Fibroblast of mammary gland (primary cell): ENCODE measurements at places on chromosomes 7 and 10.

GRCh38 chr7:102832674-102833073 lies 80.1 kb upstream of the LRRC17 start:
- no peak for DNase-seq

DNA sequence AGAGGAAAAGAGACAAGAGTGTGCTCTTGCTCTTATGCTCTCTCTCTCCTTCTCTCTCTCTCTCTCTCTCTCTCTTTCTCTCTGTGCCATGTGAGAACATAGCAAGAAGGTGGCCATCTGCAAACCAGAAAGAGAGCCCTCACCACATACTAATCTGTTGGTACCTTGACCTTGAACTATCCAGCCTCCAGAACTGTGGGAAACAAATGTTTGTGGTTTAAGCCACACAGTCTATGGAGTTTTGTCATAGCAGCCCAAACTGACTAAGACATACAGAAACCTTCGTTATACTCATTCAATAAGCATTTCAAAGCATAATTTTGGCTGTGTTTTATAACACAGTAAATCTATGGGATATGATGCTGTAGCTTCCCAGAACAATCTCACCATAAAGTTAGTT lies 56.4 kb upstream of the PLPP4 start:
- DNase-seq = peak; percentile 16

- no peak for DNase-seq
These were observed 14.4 kb downstream of the MRPL32 start for GRCh38 chr7:42946627-42946950.

DNA sequence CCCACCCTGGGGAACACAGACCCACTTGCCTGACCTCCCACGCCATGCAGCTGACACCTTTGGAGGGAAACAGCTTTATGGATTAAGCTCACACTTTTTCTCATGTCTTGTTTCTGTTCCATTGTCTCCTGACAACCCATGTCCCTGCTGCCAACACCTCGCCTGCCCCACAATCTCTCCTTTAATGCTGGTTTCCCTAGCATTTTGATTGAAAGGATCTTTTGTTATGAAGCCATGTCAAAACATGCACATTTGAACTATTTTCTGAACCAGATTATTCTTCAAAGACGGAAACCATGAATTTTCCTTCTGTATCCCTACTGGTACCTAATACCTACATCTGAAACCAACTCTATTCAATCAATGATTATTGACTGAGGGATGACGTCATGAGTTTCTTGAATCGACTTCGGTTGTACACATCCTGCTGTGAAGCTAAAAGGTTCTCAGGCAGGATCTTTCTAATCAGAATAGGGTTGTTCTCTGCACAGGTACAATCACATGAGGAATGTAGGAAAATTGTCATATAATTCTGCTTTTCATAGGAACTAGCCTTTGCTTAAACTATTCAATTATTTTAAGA lies 106.2 kb upstream of the NEBL start:
- DNase-seq = no peak

DNA sequence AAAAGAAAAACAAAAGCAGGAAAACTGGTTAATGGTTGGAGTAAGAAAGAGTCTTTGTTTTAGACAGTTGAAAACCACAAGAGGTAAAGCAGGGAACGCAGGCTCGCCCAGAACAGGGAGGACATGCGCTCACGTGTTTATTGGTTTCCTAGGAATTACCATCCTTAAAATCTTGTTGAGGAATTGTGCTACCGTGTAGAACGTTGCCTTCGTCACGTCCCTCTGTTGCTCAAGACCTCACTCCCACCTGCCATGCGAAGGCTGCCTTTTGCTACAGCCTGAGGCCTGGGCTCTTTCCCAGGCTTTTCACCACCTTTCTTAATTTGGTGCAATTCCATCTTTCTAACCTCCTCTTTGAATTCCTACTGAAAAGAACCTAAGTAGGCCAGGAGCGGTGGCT lies 61.6 kb upstream of the CAMK1D start:
- DNase-seq = no peak

DNA sequence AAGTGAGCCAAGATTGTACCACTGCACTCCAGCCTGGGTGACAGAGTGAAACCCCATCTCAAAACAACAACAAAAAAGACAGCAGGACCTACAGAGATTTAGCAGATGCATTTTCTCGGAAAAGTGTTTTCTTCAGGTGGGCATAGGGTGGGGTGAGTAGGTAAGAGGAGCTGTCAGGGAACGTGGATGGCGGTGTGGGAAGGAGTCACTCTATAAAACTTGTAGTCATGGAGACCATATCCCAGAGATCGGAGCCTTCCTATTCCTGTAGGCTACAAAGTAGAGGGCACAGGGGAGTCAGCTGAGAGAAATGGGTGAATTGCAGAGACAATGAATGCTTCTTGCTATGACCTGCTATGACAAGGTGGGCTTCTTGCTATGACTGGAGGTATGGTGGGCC lies 283.0 kb upstream of the FOXK1 start:
- DNase-seq = no peak

DNA sequence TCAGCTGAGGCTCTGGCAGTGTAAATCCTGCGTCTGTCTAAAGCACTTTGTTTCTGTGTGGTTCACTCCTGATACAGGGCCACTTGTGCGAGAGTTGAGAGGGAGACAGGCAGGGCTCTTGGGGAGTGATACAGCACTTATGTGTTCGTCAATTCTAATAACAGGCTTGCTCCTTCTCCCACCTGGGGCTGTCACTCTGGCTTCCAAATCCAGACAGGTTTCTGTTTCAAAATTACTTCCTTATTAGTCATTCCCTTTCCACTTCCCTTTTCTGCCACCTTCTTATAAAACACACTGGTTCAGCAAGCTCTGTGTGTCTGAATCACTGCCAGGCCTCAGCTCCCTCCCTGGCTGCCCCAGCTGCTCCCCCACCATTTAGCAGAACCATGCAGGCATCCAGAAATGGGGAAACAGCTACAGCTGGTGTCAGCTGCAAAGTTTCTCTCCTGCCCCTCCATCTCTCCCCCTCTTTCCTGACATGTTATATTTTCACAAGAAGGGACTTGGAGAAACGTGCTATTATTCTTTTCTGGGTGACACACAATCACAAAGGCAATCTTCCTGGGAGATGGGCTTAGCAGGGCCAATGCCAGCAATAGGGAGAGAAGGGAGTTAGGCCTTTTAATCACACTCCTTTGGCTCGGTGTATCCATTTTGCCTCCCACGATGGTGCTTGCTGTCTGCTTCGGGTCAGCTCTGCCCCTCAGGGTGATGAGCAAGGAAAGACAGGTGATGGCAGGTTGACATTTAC lies 58.4 kb upstream of the ZNRF2 start:
- peak; percentile 22 for DNase-seq

DNA sequence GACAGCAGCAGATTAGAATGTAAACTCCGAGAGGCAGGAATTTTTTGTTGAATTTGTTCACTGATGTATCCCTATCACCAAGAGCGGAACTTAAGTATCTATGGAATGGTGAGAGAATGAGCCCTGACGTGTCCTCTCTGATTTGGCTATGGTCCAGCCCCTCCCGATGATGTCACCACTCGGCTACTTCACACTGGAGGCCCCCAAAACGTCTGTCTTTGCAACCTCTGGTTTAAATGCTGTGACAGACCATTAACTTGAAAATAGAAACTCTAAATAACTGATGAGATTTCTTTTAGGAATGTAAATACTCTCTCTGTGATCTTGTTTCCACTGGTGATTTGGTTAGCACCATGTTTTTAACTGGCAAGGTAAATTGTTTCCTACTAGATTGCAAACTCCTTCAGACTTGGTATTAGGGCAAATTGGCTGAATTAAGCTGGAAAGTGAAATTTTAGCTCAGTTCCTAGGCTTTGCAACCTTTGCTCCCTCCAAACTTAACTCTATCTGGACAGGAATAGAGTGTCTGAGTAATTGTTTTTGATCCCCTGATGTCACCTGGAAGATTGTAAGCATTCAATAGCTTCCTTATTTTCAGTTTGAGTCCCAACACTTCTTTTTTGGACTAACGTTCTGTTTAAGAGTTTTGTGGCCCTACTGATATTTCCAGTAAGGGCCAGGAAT lies 19.1 kb downstream of the SLC16A12 start:
- peak; percentile 95 for DNase-seq
